Lower leg skin (tissue), 4 donors: ENCODE measurements at places on chromosomes 11 and 22. TPM values are rescaled to one million over a fixed set of nuclear protein-coding genes. Genes with fewer than 3 reads are reported as not detected.

Gene UBQLNL
- total RNA-seq, result 0.29 TPM

Gene EXT2
- 72.5 TPM for total RNA-seq

Gene MS4A4A
- total RNA-seq, result 8.4 TPM

Gene FIBP
- 69.4 TPM for total RNA-seq

Gene FAM181B
- total RNA-seq, result 0.26 TPM

Gene B4GALNT4
- 20.0 TPM for total RNA-seq

Gene DNAJB7
- not detected for total RNA-seq

- DNase-seq, result no peak
These were observed 51.0 kb upstream of the PRSS23 start for GRCh38 chr11:86749376-86749775.

DNA sequence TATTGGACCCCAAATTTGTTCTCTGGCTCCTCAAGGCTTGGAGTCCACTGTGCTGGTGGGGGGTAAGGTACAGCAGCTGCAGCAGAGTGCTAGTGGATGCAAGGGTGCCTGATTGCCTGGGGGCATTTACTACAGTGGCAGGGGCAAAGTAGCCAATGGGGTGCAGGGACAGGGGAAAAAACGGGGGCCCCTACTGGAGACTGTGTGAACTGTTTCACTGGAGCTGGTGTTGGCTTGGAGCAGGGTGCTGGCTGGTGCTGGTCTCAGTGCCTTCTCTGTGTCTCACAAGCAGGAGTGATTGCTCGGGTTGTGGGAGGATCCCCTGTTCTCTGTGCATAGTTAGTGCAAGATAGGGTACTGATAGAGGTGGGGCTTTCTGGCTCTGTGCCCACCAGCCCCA lies 935.9 kb downstream of the JRKL start:
- no peak for DNase-seq

GRCh38 chr11:130246738-130247137 lies 68.0 kb downstream of the ZBTB44 start:
- DNase-seq, result no peak

GRCh38 chr22:40628354-40629042 lies 8.0 kb downstream of the MRTFA start:
- DNase-seq, result no peak

- no peak for DNase-seq
These were observed 325.7 kb downstream of the SHANK2 start for GRCh38 chr11:70926543-70927201.

GRCh38 chr11:68099474-68100405 lies 21.4 kb downstream of the CHKA start:
- DNase-seq, result no peak

DNA sequence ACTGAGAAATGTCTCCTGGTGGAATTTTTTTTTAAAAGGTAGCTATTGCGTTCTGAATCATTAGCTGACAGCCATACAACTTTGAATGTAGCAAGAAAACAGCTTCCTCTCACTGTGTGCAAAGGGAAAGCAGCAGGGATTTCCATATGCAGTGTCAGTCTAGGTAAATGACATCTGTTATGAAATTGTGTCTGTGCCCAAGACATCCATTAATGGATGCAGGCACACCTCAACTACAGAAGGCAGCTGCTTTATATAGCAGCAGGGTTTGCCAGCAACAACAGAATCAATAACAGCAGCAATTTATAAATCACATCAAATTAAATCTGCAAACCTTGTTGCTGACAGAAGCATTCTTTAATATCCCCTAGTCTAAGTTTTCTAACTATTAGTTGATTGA lies 745.3 kb upstream of the RAG2 start:
- no peak for DNase-seq

DNA sequence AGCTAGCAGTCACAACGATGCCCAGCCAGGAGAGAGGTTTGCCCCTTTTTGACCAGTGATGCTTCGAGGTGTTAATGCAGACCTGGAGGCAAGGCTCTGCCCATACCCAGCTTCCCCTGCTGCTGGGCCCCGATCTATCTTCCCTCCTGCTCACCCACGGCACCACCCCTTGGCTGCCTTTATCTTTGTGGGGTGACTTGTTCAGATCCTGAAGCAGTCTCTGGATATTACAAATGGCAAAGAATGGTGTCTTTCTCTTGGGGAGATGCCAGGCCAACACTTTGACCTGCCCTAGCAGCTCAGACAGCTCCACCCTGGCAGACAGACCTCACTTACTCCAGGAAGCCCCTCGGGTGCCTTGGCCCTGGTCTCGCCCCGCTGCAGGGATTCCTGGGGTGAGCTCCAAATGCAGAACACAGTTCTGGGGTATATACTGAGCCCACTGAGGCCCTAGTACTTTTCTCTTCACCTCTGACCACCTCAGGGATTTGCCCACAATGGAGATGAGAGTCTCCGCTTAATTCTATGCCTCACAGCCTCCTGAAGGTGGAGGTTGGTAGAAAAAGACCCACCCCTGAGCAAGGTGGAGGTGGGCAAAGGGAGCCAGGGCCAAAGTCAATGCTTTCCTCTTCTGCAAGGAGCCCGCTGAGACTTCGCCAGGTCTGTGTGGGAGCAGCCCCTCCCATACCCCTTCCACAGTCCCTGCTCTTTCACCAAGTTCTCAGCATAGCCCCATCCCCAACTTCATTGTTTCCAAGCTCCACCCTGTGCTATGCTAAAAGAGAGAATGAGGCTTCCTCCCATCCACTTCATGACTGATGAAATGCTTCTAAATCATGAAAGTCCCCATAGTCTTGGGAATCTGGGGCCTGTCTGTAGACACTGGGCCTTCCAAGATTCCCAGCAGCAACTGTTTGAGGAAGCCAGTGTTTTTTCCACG lies 11.1 kb upstream of the ST3GAL4 start:
- no peak for DNase-seq

GRCh38 chr22:47851586-47851985 lies 1089.1 kb downstream of the TBC1D22A start:
- no peak for DNase-seq

- no peak for DNase-seq
These were observed 1.5 kb upstream of the ANKRD13D start for GRCh38 chr11:67287355-67288197.

DNA sequence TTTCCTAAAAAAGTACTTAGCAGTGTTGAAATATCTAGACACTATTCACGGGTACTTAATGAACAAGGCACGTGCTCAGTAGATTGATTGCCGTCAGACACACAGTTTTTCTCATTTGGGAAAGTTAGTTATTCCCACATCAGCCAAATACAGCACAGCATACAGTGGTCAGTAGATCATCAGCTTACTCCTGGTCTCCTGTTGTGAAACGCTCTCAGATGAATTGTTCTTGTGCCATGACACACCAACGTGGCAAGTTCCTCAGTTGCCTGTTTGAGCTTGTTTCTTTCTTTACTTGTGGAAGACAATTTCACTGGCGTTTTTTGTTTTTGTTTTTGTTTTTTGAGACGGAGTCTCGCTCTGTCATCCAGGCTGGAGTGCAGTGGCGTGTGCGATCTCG lies 8.6 kb downstream of the TAB1 start:
- DNase-seq, result peak; percentile 33

DNA sequence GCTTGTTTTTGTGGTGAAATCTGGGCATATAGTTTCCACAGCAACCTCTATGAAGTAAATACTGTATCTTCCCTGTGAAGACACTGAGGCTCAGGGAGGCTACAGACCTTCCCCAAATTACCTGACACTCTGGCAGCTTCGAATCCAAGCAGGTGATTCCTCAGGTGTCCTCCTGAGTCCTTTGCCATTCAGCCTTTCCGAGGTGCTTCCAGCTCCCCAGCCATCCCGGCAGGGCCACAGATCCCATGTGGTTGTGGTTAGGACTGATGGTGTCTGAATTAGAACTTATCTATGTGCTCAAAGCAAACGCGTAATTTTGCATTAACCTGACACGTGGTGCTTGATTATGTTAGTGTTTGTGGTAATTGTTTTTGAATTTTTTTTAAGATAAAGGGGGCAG lies 785.6 kb downstream of the BRD1 start:
- no peak for DNase-seq

DNA sequence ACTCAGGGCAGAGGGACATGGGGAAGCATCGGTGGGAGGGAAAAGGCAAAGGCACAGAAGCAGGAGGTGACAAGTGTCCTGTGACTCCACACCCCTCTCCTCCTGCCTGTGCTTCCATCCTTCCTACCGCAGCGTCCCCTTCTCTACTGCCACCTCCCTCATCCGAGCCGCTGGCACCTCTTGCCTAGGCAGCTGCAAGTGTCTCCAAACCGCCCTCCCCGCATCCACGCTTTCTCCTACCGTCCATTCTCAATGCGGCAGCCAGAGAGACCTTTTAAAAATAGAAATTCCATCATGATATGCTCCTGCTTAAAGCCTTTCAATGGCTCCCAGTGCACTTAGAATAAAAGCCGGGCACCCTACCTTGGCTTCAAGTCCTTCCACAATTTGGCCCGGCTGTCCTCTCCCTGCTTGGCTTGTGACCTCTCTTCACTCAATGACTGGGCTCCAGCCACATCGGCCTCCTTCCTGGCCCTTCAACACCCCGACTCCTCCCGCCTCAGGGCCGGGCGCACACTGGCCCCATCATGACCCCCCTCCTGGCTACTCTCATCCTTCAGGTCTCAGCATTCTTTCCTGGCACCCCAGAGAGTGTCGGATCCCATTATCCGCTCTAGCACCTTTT lies 16.5 kb downstream of the LRRC10B start:
- no peak for DNase-seq

DNA sequence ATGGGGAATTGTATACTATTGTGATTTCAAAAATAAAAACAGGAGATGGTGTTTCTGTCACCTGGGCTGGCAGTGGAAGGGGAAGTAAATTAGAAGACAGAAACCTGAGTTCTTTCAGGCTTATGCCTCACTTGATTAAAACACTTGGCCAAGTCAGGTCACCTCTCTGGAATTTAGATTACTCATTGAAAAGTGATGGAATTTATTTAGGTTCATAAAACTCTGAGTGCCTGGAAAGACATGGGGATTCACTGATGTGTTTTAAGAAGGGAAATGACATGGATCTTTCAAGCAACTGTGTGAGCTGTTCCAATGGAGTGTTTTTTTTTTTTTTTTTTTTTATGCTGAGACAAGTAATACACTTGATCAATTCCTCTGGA lies 400.1 kb downstream of the TMEM135 start:
- DNase-seq, result no peak

DNA sequence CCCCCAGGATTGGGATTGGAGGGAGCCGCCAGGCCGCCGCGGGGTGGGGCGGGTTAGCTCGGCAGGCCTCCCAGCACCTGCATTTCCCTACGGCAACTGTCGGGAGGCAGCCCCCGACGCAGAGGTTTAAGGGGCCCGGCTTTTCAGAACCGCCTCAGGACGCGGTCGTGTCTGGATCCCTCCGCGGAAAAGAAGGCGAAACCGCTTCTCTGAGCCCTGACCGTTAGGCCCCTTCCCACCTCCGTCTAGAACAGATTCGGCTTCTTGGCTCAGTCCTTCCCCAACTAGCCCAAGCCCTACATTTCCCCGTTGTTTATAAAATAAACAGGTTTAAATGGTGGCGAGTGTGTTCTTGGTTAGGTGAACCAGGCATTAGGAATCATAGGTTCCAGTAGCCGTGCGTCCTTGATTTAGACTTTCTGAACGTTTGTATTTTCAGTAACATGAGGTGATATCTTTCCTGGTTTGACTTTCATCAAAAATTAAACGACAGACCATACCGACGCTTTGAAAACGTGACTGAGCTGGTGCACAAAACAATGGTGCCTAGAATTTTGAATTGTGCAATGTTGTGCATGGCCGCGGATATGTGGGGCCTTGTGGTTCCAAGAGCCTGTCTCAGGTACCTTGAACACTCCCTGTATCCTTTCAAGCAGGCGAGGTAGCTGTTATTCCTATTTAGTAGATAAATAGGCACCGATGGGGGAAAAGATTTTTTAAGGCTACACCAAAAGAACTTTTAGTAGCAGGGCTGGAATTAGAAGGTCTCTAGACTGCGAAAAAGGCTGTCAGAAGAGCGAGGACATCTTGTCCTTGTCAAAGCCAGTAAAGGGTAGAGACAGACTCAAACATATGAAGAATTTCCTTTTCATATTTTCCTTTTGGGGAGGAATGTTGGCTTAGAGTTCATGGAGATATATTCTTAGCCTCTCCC lies 1.2 kb upstream of the HSPA8 start:
- DNase-seq, result peak; percentile 90

- no peak for DNase-seq
These were observed 6.4 kb downstream of the CD6 start for GRCh38 chr11:60977836-60978235.

GRCh38 chr22:18023509-18024275 lies 669 bp downstream of the MICAL3 start:
- peak; percentile 79 for DNase-seq

DNA sequence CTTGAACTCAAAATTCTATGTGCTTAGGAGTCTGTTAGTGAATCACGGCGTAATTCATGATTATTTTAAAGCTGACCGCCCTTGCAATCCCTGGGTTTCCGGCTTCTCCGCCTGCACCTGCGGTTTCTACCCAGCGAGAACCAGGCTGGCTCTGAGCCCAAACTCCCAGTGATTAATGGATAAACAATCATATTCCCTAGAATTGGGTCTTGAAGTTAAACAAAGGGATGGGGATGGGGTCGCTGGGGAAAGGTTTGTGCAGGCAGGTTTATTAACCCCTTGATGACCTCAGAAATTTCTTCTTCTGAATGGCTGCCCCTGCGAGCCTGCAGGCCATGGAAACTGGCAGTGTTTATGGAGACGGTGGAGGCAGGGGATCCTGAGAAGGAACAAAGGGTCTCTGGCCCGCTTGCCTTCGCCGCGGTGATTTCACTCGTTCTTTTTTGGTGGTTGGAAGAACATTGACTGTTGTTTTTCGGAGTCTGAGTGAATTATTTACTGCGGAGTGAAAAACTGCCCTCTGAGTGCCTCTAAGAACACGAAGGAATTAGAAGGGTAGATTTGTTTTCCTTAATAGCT lies 1000.3 kb downstream of the BRD1 start:
- no peak for DNase-seq

DNA sequence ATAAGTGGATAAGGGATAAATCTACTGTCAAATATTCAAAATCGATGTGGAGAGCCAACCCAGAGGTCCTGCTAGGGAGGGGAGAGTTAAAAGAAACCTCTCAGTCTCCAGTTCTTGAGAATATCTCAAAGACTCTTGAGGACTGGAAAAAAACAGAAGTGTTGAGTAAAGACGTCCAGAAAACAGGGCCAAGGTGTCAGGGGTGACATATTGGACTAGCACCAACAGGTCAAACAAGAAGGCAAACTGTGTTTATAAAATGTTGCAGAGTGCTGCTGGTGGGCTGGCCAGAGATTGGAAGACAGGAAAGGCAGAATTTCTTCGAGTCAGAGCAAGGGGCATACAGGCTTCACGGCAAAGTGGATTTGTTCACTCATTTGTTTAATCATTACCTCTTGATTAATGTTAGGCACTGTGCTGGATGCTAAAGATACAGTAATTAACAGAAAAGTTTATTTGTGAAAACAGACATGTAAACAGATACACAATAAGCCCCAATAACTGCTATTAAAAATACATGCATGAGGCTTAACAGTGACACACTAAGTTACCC lies 33.7 kb upstream of the SMPD1 start:
- DNase-seq, result no peak
